K562 (cell line): ENCODE measurements at places on chromosomes 6 and 20. TPM values are rescaled to one million over a fixed set of nuclear protein-coding genes. Genes with fewer than 3 reads are reported as not detected.

DNA sequence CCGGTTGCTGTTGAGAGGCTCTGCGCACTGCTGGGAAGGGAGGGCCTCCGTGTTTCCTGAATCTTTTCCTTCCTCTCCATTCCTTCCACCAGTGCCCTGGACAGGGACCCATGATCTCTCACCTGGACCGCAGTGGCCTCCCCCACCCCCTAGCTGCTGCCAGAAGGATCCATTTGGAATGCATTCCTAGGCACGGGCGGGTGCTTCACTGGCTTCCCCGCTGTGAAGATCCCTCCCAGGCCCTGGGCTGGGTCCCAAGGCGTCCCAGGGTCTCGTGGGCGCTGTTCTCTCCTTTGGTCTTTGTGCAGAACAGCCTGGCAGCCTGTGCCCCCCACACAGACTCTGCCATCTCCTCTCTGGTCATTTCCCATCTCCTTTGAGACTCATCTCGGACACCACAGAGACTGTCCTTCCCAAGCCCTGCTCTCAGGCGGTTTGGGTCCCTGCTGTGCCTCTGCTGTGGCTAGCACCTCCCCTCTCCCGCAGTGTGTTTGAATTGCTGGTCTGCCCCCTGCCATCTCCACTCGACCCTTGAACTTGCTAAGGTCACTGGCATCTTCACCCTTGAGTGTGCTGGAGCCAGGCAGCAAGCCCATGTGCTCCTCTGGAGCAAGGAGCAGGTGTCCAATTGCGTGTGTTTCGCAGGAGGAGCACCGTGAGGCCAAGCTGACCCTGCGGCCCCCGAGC, 59.0 kb downstream of the TCP11 start:
- no peak for DNase-seq

GRCh38 chr6:28160233-28160632, 18.6 kb downstream of the ZKSCAN8 start:
- DNase-seq = no peak

TCP11 gene
- total RNA-seq = not detected in 2 replicates

DNA sequence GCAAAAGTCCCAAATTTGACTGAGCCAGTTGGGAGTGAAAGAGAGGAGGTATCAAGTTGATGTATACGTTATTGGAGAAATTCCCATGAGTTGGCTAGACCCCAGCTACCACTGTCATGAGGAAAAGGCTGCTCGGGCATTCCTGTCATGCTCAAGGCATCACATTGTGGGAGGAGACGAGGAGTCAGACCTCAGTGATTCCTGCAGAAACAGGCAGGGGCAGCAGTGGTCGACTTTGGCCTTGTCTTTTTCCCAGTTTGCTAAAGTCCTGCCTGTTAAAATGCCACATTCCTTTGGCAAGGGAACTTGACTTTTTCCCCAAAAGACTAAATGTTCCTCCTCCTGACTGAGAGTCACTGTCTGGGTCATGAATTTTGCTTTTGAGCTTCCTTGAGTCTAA, 295.5 kb upstream of the HS3ST5 start:
- no peak for DNase-seq

- no peak for DNase-seq
These were observed 368.2 kb downstream of the EPM2A start for GRCh38 chr6:145367149-145367548.

GRCh38 chr6:138528137-138528536, 28.8 kb upstream of the NHSL1 start:
- no peak for DNase-seq

DNA sequence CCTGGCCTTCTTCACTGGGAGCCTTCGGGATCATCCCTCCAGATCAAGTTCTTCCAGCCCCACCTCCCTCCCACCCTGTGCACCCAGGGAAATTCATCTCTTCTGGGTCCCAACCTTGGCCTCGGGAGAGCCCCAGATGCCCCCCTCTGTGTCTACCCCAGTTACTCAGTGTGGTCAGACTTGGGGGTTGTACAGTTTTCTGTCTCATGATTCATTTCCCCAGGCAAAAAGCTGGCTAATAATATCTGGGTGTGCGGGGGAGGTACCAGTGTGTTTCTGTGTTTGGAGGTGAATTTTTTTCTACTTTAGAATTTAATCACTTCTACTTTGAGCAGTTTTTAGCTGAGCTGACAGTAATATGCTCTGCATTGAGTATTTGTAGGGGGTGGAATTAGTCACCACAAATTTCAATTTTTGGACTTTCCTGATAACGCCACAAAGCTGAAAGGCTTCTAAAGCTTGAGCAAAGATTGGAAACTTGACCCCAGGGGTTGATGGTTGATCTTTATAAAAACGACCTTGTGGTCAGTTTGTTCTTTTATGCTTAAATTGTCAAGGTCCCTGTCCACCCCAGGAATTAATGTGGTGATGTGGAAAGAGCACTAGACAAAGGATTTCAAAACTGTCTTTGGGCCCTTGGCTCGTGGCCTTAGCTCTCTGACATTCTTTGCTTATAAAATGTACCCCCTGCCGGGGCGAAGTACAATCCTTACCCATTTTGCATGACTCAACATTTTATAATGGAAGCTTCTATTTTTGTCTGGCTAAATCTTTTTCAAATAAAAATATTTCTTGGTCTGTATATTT, 284.7 kb upstream of the TAB2 start:
- DNase-seq = no peak

DNA sequence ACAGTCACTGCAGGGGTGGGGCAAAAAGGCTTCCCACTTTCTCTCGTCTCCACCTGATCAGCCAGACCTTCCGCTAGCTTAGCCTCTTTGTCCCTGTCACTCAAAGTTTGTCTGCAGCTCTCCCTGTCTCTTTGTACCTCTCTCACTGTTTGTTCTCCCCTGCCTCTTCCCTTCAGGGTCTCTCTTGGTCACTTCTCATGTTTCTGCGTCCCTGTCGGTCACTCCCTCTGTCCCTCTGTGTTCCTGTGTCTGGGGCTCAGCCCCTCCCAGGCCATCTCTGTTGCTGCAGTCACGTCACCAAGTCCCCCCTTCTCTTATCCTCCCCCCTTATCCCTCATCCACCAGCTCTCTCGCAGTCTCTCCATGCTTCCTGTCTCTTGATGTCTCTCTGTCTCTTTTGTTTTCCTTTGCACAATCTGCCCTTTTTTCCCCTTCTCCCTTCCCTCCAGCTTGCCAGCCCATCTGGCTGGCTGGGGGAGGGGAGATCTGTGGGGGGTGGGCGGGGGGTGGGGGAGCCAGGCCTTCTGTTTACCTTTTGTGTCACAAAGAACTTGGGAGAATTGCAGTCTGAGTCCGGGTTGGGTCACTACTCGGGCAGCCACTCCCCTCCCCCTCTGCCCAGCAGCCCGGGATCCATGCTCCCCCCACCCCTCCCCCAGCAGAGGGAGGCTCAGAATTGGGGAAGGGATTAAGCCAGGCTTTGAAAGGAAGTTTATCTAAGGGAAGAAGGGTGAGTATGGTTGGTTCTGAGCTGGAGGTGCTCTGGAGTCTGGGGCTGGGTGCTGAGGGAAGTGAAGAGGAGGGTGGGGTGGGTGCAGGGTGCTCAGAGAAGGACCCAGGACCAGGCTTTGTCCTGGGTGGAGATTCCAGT, 32.3 kb downstream of the FOXP4 start:
- peak; percentile 76 for DNase-seq

TMEM200A gene
- total RNA-seq = 0.04 and 0.07 TPM in 2 replicates

ALDH5A1 gene
- total RNA-seq = 19.7 and 20.5 TPM in 2 replicates

PTCHD4 gene
- not detected in 2 replicates for total RNA-seq

- DNase-seq = peak; percentile 60
These were observed 125.7 kb upstream of the HDAC2 start for GRCh38 chr6:114096561-114097172.

DNA sequence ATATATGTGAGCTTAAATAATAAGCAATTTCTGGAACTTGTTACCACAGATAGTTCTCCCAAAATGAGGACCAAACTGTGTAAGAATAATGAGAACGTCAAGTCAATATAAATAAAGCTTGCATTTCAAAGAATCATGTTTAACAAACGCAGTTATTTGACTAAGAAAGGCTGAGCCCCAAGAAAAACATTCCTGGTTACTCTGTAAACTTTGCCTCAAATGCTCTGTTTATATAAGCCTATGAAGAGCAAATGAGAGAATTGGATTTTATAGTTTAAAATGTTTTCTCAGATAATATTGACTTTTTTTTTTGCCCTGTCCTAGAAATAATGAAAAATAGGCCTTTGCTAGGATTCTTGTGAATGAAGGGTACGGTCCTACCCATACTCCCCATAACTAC, 81.3 kb downstream of the C6orf52 start:
- DNase-seq = no peak

DNA sequence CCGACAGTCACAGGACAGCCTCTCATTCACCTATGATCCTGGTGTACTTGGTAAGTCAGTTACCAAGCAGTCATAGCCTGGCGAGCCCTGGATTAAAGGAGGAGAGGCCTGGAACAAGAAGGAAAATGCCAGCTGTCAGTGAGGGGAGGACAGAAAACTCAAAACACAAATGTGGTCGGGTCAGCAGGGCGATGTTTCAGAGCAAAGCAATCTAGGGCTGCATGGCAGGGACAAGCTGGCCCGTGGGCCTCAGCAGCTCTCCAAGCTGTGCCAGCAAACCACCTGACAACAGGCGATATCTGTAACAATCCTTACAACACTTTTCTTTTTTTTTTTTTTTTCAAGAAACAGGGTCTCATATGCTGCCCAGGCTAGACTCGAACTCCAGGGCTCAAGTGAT, 40.3 kb downstream of the MGME1 start:
- no peak for DNase-seq

DNA sequence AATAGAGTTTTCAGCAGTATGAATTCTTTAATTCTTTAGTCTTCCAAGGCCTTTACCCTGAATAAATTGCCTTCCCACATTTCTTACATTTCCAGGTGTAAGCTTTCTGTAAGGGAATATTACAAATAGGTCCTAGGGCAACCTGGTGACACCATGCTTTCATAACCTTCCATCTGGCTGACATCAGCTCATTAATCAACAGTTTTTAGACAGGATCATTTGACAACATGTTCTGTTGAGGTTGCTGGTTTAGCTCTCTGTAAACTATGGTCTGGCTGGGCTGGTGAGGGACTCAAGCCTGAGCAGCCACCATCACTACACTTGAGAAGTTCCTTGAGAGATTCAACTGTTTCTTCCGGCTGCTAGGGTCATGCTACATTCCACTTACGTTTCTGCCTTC, 19.2 kb downstream of the FAM229B start:
- no peak for DNase-seq

DNA sequence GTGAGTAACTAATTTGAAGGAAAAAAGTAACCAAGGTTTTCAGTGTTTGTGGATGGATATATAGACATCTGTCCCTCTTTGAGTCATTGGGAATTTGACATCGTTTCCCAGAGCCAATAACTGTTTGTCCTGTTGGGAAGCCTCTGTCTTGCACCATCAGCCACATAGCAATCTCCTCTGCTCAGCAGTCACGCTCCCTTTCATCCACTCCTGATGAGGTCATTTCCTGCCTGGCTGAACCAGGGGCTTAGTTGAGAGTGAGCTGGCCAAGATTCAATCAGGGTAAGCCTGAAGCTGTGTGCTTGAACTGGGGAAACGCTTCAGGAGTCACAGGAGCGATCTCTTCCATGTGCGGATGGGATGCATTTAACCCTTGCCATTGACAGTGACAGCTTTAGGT, 121.5 kb upstream of the FOXQ1 start:
- DNase-seq = no peak

GRCh38 chr20:55054453-55054852, 579.1 kb downstream of the DOK5 start:
- no peak for DNase-seq

GRCh38 chr6:79465381-79465780, 71.8 kb downstream of the LCA5 start:
- no peak for DNase-seq

DNA sequence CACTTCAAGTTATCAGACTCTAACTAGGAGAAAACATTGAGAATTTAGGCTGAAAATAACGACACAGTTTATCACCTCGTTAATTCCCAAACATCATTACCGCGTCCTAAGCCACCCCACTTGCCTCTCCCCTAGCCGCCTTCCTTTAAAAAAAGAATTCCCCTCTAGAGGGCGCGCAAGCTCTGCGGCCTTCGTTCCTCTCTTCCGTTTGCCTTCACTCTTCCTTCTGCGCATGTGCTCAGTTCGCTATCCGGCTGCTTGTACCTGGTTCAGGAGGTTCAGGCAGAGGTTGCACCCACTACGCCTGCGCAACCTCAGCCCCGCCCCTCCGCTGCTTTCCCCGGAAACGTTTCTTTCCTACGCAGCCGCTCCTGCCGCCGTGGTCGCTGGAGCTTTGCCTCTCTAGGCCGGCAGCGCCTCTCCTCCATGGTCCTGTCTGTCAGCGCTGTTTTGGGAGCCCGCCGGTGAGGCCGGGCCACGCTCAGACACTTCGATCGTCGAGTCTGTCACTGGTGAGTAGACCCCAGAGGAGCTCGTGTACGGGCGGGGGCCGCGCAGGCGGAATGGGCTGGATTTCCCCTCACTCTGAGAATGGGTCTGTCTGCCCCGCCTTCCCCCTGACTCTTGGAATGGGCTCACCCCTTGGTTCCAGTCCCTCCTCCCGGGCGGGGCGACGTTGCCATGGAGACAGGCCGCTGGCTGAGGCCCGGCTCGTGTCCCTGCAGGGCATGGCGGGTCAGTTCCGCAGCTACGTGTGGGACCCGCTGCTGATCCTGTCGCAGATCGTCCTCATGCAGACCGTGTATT, at the start of gene SYS1:
Gene SYS1, plus strand, starts transcription at position 353 of the 807 bp plus-strand sequence. Its CDS starts 376 bp downstream, at position 729.
- peak; percentile 96 for DNase-seq

DNA sequence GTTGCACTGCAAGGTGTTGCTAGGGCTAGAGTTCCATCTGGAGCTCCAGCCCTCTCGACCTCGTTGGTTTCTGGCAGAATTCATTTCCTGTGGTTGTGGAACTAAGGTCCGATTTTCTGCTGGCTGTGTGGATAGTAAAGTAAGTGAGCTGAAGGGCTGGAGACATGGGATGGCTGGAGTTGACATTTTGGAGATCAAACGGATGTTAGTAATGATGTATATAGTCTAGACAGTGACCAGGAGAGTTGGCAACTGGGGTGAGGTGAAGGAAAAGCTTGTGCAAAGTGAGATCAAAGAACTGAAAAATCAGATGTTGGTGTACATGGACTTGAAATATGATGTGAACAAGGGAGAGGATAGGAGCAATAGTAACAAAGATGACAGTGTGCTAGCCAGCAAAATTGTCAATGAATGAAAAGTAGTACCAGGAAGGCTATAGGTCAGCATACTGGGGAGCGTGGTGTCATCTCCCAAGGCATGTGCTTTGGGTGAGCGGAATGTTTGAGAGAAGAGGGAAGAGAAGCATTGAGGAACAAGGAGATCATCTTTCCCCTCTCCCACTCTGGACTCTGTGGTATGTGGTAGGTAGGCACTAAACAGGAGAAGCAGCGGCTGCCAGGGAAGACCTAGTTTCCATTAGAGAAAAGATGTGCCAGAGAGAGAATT, 7.8 kb downstream of the QRSL1 start:
- DNase-seq = no peak

FAM209A gene
- total RNA-seq = not detected in 2 replicates

- DNase-seq = no peak
These were observed 440.2 kb downstream of the TBC1D32 start for GRCh38 chr6:120894077-120894476.

- no peak for DNase-seq
These were observed 10.3 kb upstream of the MAPK13 start for GRCh38 chr6:36120018-36120417.
